ENCODE measurements at places on chromosomes 1 and 21. TPM values are rescaled to one million over a fixed set of nuclear protein-coding genes. Genes with fewer than 3 reads are reported as not detected.

DNA sequence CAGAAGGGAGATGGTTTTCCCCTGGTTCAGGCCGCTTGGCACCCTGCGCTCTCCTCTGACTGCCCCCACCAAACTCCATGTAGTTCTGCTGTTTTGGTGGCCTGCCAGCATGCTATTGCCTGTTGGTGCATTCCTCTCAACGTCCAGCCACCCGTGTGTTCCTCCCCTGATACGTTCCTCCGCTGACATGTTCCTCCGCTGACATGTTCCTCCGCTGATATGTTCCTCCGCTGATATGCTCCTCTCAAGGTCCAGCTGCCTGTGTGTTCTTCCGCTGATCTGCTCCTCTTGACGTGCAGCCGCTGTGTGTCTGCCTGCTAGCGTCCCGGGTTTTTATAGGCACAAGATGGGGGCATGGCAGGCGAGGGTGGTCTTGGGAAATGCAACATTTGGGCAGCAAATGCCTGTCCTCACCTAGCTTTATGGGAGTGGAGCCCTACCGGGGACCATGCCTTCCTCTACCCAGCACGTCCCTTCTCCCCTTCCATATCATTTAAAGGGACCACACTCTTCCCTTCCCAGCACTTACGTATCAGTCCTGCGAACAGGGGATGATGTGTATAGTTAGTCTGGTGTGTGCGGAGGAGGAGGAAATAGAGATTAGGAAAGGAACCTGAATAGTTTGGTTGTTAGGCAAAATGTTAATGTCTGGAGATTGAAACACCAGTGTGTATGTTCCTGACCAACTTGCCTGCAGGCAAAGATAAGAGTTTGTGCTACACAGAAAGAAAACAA is 40.6 kb upstream of the PLA2G5 start:
- DNase-seq = no peak

- DNase-seq = no peak
Observed at GRCh38 chr1:17978016-17978415, 129.6 kb upstream of the IGSF21 start.

The RXRG gene
- 3.3 TPM for polyA plus RNA-seq

- peak; percentile 21 for DNase-seq
Observed at GRCh38 chr1:151790940-151791651, 796 bp upstream of the TDRKH start.

The LCE2B gene
- polyA plus RNA-seq = not detected

- no peak for DNase-seq
Observed at GRCh38 chr1:47650205-47650604, 212.4 kb downstream of the FOXD2 start.

- DNase-seq = no peak
Observed at GRCh38 chr1:32743380-32744070, 41.0 kb upstream of the SYNC start.

GRCh38 chr1:18343581-18343980 is 137.1 kb upstream of the KLHDC7A start:
- DNase-seq = no peak

- DNase-seq = no peak
Observed at GRCh38 chr1:24123611-24124010, 11.7 kb upstream of the MYOM3 start.

The HRNR gene
- 1.0 TPM for polyA plus RNA-seq

The HSD11B1 gene
- polyA plus RNA-seq = not detected

DNA sequence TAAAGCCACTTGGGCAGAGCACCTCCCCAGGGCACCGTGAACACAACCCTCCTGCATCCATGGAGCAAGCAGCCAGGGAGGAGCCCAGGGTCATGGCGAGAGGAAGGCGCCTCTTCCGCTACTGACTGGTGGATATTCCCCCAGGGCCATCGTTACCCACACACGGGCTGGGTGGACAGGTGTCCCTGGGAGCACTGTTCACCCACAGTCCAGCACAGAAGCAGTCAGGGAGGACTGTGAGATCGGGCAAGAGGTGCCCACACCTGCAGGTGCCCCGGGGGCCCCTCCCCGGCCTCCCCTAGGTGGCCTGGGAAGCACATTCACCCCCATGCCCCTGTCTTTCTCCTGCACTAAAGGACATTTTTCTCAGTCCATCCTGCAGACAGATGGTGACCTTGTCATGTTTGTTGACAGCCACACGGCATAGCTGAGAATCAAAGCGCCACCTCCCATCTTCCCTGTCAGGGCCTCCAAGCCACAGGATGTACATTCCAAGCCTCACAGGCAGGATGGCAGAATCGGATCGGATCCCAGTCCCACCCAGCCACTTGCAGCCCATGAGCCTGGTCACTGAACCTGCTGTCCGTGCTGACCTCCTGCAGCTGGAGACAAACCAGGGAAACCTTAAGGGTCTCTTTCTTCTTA is 160.2 kb downstream of the PRDM16 start:
- no peak for DNase-seq

DNA sequence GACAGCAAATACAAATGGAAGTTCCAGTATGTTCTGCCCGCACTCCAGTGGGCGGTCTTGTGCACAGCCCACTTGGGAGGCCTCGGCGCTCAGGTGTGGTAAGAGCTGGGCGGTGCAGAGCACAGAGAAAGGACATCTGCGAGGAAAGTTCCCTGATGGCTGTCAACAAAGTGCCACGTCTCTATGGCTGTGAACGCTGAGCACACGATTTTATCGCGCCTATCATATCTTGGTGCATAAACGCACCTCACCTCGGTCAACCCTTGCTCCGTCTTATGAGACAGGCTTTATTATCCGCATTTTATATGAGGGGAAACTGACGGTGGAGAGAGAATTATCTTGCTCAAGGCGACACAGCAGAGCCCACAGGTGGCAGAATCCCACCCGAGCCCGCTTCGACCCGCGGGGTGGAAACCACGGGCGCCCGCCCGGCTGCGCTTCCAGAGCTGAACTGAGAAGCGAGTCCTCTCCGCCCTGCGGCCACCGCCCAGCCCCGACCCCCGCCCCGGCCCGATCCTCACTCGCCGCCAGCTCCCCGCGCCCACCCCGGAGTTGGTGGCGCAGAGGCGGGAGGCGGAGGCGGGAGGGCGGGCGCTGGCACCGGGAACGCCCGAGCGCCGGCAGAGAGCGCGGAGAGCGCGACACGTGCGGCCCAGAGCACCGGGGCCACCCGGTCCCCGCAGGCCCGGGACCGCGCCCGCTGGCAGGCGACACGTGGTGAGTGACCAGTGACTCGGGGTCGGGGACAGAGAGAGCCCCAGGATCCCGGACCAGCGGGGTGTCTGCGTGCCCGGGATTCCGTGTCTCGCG is at the start of gene IL12RB2:
IL12RB2 (plus strand) TSS at position 623 of the 810 bp plus-strand sequence. CDS start 12,496 bp downstream, outside the sequence.
- DNase-seq = peak; percentile 21

DNA sequence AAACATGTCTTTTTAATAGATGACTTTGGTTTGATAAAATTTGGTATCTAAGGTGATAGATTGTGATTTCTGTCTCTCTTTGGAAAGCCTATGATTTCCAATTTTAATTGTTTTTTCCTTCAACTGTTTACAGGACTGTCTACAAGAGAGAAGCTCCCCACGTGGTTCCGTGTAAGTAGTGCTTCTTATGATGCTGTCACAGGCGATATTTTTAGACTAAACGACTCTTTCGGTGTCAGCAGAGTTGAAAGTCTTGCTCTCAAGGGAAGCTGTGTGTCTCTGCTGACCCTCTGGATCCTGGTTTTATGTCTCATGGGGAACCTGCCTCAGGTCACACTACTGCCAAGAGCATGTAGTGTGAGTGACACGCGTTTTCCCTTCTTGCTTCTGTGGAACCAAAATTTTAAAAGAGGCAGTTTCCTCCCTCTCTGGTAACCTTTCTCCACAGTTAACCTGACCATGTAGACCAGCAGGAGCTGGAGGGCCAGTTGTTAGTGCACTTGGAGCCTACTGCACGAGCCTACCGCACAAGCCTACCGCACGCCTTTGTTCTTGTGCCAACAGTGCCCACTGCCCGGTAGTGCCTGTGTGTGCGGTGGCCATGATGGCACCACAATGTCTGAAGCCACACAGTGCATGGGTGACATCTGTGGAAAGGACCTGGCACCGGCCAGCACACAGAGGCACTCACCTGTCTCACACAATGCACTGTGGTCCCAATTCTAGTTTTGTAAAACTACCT is 91.9 kb downstream of the PCBP3 start:
- DNase-seq = no peak

GRCh38 chr1:212683357-212683722 is 16.3 kb downstream of the BATF3 start:
- no peak for DNase-seq

The CDC42BPA gene
- polyA plus RNA-seq = 47.2 TPM

- DNase-seq = no peak
Observed at GRCh38 chr1:201214886-201215285, 24.3 kb downstream of the IGFN1 start.

DNA sequence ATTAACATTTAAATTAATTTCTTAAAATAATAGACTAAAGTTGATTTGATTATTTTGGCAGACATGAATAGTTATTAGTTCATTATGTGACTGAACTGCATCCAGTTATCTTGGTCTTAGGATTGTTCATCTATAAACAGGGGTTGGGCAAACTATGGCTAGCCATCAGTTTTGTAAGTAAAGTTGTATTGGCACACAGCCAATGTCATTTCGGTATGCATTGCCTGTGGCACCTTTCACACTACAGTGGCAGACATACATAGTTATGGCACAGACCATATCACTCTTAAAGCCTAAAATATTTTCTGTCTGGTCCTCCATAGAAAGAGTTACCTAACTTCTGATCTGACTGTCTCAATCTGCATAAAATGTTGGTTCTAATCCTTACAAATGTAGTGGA is 27.2 kb downstream of the ADGRL2 start:
- DNase-seq = no peak

The GJA5 gene
- polyA plus RNA-seq = 16.3 TPM

- no peak for DNase-seq
Observed at GRCh38 chr1:224217655-224218623, 34.9 kb downstream of the DEGS1 start.

DNA sequence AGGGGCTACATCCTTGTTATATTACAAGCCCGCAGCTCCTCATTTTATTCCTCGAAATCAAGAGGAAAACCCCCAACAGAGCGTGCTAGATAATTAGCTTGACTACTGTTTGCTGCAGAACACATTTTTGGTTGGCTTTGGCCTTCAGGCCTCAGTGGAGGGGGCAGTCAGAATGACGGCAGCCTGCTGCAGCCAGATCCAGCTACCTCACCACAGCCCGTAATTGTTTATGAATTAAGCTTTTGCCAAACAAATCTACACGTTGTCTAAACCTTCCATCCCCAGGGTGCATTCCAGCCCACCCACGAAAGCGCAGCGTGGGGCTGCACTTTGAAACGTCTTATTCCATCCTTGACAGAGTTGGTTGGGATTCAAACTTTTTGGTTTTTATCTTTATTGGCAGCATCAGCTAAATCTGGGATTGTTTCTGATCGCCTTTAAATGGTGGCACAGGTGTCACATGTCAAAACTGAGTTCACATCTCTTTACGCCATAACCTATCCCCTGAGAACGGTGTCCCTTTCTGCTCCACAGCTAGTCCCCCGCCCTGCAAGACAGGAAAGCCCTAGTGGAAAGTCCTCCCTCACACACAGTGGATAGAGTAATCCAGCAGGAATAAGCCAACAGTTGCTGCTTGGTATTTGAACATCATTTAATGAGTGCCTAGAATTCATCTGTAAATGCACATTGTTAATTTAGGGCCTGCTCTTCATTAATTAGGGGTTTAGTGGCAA is 195.5 kb downstream of the LMO4 start:
- no peak for DNase-seq

The LCE1A gene
- not detected for polyA plus RNA-seq

DNA sequence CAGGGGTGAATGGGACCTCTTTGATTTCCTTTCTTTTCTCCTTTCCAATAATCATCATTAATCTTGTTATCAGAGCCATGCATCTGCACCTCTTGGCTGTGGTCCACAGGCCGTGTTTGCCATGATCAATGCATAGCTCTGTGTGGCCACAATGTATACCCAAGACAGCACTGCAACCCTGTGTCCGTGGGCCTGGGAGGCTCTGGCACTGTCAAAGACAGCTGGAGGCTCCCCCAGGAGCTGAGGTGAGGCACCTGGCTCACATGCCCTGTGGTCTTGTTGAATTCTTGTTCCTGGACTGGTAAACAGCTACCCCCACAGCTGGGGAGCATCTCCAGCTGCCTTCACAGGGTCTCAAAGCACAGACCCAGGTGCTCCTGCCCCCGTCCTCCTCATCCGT is 67.2 kb upstream of the SELENON start:
- DNase-seq = no peak

The NMNAT2 gene
- polyA plus RNA-seq = 4.2 TPM

GRCh38 chr1:78919150-78919549 is 87.4 kb downstream of the ADGRL4 start:
- no peak for DNase-seq

The ZNF669 gene
- 14.0 TPM for polyA plus RNA-seq

The INSRR gene
- 1.8 TPM for polyA plus RNA-seq

The CFHR4 gene
- not detected for polyA plus RNA-seq

- DNase-seq = peak; percentile 20
Observed at GRCh38 chr1:170134521-170134920, 11.2 kb upstream of the NTMT2 start.

GRCh38 chr1:40382108-40382460 is 8.6 kb downstream of the SMAP2 start:
- no peak for DNase-seq

The MYOG gene
- polyA plus RNA-seq = 0.18 TPM

DNA sequence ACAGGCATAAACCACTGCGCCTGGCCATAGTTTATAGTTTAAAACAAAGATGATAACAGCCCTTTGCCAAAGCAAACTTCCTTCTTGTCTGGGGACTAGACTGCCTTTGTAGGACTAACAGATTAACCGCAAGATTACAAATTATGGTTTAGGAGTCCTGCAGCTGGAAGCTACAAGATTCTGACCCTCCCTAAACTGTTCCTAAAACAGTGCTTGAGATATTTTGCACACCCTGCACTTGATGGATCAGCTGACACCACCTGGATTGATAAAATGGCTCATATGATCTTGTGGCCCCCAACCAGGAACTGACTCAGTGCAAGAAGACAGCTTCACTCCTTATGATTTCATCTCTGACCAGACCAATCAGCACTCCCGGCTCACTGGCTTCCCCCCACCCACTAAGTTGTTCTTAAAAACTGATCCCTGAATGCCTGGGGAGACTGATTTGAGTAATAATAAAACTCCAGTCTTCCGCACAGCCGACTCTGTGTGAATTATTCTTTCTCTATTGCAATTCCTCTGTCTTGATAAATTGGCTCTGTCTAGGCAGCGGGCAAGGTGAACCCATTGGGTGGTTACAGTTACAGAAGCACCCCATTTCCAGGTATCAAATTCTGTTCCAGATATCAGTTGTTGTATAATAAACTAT is 13.8 kb upstream of the RNF11 start:
- DNase-seq = no peak

The CALML6 gene
- 0.65 TPM for polyA plus RNA-seq
